Neural progenitor cell (in vitro differentiated cells): ENCODE measurements at places on chromosomes 3 and 15. TPM values are rescaled to one million over a fixed set of nuclear protein-coding genes. Genes with fewer than 3 reads are reported as not detected.

HES1 gene
- total RNA-seq, result 66.5 and 71.3 TPM in 2 replicates

CLRN1 gene
- total RNA-seq, result not detected in 2 replicates

MCF2L2 gene
- 10.4 and 11.1 TPM in 2 replicates for total RNA-seq

MAP4 gene
- 54.6 and 66.6 TPM in 2 replicates for total RNA-seq

TMEM266 gene
- 0.43 and 1.1 TPM in 2 replicates for total RNA-seq

KCNMB2 gene
- 0.12 TPM in 1 of 2 replicates, not detected in the other for total RNA-seq

MGLL gene
- 0.12 and 0.15 TPM in 2 replicates for total RNA-seq

TYRO3 gene
- 59.1 and 116 TPM in 2 replicates for total RNA-seq

STRIT1 gene
- not detected in 2 replicates for total RNA-seq

DNA sequence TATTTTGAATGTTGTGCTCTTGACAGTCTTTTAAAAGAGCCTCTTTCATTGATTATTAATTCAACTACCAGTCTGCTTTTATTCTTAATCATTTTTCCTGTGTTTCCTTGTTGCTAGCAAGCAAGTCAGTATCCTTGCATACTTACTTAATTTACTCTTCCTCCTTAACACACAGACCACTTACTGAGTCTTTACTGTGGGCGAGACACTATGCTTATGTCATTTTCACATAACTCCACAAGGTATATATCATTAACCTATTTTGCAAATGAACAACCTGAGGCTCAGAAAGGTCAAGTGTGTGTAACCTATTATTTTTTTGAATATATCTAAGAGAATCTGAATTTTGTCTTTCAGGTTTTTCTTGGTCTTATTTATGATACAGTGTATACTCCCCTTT, 130.9 kb downstream of the WDR76 start:
- H3K36me3 ChIP-seq, result no peaks in the 10 kb centered on the region
- H3K27ac ChIP-seq, result no peak overlapping the region
- peaks cover 11% of the 10 kb centered on the region for H3K4me1 ChIP-seq
- H3K4me3 ChIP-seq, result no peak overlapping the region
- H3K27me3 ChIP-seq, result no peaks in the 10 kb centered on the region

- no peaks in the 10 kb centered on the region for H3K27me3 ChIP-seq
- no peak overlapping the region for H3K4me3 ChIP-seq
- H3K36me3 ChIP-seq, result no peaks in the 10 kb centered on the region
- H3K27ac ChIP-seq, result no peak overlapping the region
- peaks cover 14% of the 10 kb centered on the region for H3K4me1 ChIP-seq
These were observed 57.2 kb upstream of the TOPAZ1 start for GRCh38 chr3:44184319-44184953.

DNA sequence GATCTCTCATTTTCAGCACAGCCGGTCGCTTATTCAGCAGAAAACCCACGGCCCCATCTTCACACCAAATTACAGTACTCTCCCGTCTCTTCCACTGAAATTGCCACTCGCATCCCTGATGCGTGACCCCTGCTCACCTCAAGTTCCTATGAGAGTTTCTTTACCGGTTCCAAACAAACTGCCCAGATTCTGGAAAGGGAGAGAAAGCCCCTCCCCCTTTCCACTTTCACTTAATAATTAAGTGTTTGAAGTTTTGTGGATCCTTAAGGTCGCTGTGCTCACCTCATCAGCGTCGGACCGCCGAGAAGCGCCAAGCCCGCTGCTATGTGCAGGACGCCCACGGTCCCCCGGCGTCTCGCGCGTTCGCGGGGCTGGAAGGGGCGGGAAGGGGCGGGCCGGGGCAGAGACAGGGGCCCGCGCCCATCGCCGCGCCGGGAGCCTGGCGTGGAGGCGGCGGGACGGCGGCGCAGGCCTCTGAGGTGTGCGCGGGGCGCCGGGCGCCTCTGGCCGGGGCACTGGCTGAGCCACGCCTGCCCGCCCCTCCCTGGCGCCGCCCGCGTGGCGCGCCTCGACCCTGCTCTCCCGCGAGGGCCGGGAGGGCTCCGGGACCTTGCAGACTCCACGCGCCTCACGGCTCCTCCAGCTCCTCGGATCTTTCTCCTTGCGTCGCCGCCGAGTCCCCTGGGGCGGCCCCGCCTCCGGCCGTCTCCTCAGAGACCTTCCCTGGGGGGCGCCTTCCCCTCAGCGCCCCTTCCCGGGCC, at the start of gene GPR156:
Gene GPR156 (minus strand): TSS at position 476 of the 761 bp plus-strand sequence. CDS start 41,124 bp downstream, outside the sequence.
- peak within 1 kb of the TSS; percentile 44 for H3K4me3 ChIP-seq
- peak; percentile 56 for DNase-seq
- peaks cover 42% of the 10 kb centered on the region for H3K27me3 ChIP-seq
- H3K27ac ChIP-seq, result no peak within 1 kb of the TSS

- H3K4me3 ChIP-seq, result peak overlapping the region; percentile 76
- H3K4me1 ChIP-seq, result peaks cover 13% of the 10 kb centered on the region
- H3K27me3 ChIP-seq, result no peaks in the 10 kb centered on the region
- H3K36me3 ChIP-seq, result no peaks in the 10 kb centered on the region
- peak overlapping the region; percentile 92 for H3K27ac ChIP-seq
These were observed 1.6 kb upstream of the SIN3A start for GRCh38 chr15:75452865-75453702.

- H3K4me3 ChIP-seq, result no peak overlapping the region
- no peaks in the 10 kb centered on the region for H3K36me3 ChIP-seq
- no peak for DNase-seq
- no peaks in the 10 kb centered on the region for H3K27me3 ChIP-seq
These were observed 90.7 kb downstream of the C3orf70 start for GRCh38 chr3:185062191-185062590.

DNA sequence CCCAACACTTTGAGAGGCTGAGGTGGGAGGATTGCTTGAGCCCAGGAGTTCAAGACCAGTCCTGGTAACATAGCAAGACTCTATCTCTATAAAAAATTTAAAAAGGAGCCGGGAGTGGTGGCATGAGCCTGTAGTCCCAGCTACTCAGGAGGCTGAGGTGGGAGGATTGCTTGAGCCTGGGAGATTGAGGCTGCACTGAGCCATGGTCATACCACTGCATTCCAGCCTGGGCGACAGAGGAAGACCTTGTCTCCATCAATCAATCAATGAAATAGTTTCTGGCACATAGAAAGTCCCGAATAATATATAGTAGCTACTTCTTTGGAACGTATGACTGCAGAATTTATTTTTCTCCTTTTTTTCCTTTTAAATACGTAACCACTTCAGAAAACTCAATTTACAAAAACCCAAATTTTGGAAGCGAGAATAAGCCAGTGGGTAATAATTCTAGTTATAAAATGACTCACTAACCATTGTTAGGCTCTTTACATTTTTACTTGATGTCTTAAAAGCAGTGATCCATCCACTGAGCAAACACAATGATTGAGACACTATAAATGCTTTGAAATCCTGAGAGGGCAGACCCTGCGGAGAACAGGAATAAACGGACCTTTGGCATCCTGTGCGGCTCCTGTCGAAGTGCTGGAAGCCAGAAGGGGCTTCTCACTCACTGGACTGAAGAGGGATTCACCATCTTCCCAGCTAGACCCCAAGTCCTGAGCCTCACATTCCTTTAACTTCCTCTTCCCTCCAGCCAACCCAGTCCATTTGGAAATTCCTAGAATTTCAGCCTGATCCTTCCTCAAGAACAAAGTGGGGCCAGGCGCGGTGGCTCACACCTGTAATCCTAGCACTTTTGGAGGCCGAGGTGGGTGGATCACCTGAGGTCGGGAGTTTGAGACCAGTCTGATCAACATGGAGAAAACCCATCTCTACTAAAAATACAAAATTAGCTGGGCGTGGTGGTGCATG, 68.4 kb upstream of the MFGE8 start:
- no peak overlapping the region for H3K27ac ChIP-seq
- no peak for DNase-seq
- H3K27me3 ChIP-seq, result no peaks in the 10 kb centered on the region
- H3K36me3 ChIP-seq, result no peaks in the 10 kb centered on the region

GRCh38 chr3:32276279-32276841, 37.9 kb downstream of the CMTM8 start:
- no peaks in the 10 kb centered on the region for H3K4me1 ChIP-seq
- H3K36me3 ChIP-seq, result no peaks in the 10 kb centered on the region

DNA sequence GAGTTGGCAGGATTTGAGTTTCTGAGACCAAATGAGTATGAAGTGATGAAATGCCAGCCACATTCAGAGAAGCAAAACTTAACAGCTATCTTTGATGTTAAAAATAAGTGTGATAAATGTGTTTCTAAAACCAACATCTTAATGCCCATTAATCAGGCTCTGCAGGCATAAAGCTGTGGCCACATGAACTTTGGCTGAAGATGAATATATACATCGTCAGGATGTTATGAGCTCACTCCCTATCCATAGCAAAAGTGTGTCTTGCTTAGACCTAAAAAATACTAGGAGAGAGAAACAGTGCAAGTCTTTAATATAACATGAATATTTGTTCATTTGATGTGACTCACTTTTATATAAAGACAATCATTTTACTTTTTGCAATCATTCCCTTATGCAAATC, 218.0 kb downstream of the CADM2 start:
- DNase-seq, result no peak
- H3K27ac ChIP-seq, result no peak overlapping the region
- H3K4me1 ChIP-seq, result peaks cover 10% of the 10 kb centered on the region
- no peaks in the 10 kb centered on the region for H3K36me3 ChIP-seq
- H3K27me3 ChIP-seq, result no peaks in the 10 kb centered on the region
- no peak overlapping the region for H3K4me3 ChIP-seq

DNA sequence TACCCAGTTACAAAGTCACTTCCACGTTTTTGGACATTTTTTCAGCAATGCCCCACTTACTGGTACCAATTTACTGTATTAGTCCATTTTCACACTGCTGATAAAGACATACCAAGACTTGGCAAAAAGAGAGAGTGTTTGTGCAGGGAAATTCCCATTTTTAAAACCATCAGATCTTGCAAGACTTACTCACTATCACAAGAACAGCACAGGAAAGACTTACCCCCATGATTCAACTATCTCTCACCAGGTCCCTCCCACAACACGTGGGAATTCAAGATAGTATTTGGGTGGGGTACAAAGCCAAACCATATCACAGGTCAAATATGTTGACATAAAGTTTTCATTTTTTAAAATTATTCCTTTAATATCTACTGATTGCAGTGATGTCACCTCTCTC, 16.2 kb upstream of the ABI3BP start:
- H3K36me3 ChIP-seq, result no peaks in the 10 kb centered on the region
- no peaks in the 10 kb centered on the region for H3K4me1 ChIP-seq
- DNase-seq, result no peak
- H3K27me3 ChIP-seq, result no peaks in the 10 kb centered on the region

DNA sequence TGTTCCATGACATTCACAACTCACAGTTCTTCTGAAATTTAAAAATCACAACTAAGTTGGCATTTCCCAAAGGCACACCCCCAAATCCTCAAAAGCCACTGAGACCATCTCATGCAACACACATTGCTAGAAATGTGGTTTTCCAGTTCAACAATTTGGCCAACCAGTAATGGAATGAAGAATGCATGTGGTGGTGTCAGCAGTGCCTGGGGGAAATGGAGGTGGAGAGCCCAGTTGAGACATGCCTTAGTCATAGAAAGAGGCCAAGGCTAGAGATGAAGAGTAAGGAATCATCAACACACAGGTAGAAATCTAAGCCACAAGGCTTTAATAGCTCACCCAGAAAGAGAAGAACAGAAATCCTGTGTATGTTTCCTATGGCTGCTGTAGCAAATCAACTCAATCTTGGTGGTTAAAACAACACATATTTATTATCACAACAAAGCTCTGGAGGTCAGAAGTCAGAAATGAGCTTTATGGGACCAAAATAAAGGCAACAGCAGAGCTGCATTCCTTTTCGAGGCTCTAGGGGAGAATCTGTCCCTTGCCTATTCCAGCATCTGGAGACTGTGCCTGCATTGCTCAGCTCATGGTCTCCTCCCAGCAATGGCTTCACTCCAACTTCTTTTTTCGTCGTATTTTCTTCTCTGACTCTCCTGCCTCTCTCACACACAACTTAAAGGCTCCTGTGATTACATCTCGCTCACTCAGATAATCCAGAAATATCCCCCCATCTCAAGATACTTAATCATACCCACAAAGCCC, 54.0 kb downstream of the SNTN start:
- H3K27ac ChIP-seq, result no peak overlapping the region
- no peaks in the 10 kb centered on the region for H3K27me3 ChIP-seq
- no peaks in the 10 kb centered on the region for H3K36me3 ChIP-seq
- DNase-seq, result no peak

DNA sequence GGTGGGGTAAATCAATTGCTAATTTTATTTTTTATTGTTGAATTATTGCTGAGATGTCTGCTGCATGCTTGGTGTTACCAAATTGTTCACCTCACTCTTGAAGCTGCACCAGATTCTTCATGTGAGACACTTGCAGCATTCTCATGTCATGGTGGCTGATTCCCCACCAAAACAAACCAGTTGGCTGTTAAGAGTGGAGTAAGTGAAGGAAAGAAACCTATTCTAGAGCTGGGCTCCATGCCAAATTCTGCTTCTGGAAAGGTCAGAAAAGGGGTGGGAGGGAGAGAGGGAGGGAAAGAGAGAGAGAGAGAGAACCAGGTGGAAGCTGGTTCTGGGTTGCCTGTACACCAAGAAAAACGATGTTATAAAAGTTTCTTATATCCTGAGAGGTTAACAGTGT, 317.5 kb upstream of the THRB start:
- DNase-seq, result no peak
- H3K27ac ChIP-seq, result no peak overlapping the region
- no peaks in the 10 kb centered on the region for H3K4me1 ChIP-seq
- H3K27me3 ChIP-seq, result no peaks in the 10 kb centered on the region
